ENCODE measurements at places on chromosomes 13 and 19.

DNA sequence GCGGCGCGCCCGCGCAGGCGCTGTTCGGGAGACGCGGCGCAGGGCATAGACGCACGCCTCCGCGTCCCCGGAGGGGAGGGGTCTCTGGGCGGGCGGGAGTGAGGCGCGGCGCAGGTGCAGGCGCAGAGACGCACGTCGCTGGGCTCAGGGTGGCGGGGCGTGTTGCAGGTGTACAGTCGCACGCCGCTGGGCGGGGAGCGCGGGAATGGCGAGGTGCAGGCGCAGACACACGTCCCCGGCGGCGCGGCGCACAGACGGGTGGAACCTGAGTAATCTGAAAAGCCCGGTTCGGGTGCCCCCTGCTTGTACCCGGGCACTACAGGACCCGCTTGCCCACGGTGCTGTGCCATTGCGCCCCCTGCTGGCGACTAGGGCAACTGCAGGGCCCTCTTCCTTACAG lies 44.7 kb downstream of the PLPP2 start:
- DNase-seq = no peak

GRCh38 chr13:112761701-112762689 lies 72.2 kb downstream of the ATP11A start:
- no peak for DNase-seq

GRCh38 chr19:55467236-55468053 lies 2.9 kb upstream of the C19orf85 start:
- DNase-seq = no peak

GRCh38 chr13:48656608-48657007 lies 2.9 kb downstream of the CYSLTR2 start:
- no peak for DNase-seq

DNA sequence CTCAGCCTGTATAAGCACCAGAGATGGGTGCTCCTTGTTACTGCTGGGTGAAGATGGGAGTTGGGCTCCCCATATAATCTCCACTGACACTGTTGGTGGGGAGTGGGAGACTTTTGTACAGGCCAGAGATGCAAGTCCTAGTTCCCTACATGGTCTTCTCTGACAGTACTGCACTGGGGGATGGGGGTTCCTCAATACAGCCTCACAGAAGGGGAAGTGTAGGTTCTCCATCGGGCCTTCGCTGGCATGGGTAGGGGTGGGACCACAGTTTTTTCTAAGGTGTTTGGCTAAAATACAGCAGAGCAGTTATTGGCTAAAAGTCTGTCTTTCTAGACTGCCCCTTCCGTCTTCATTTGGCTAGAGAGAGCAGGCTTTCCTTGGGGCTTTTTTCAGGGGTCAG lies 167.2 kb upstream of the SERP2 start:
- DNase-seq = no peak

GRCh38 chr13:76846363-76846762 lies 39.8 kb downstream of the KCTD12 start:
- no peak for DNase-seq

GRCh38 chr13:75010941-75011340 lies 471.0 kb downstream of the TBC1D4 start:
- DNase-seq = no peak

GRCh38 chr13:49549289-49549688 lies 36.1 kb downstream of the RCBTB1 start:
- DNase-seq = no peak

GRCh38 chr13:111480976-111481375 lies 160.5 kb downstream of the TEX29 start:
- DNase-seq = no peak

DNA sequence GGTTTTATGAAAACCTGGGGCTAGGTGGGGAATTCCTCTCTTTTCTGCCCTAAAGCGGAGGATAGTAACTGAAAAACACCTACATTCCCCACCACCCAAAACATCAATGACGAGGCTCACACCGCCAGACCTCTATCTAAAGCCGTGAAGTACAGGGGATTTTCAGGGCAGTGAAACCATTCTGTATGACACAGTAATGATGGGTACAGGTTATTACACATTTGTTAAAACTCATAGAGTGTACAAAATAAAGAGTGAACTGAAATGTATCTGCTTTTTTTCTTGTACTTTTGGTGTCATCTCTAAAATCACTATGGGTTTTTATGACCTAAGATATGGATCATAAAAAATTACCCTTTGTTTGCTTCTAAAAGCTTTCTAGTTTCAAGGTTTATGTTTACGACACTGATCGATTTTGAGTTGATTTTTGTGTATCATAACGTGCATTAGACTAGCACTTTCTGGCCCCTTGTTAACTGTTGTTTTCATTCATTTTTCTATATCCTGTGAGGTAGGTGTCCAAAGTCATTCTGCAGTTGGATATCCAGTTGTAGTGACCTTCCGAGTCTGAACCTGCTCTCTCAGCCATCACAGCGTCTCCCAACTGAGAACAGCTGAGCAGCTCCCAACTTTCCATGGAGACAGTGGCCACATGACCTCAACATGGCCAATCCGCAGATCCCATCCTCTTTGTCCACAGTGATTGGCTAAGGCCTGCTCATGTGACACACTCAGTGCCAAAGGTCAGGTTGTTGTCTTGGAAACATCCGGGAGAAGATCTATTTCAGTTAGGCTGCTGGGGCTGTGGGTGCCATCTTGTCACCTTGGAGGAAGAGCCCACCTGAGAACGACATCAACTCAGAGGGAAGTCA lies 10.3 kb downstream of the MBD3L2B start:
- no peak for DNase-seq

- DNase-seq = no peak
These were observed 23.7 kb upstream of the SHISA2 start for GRCh38 chr13:26075498-26075897.

DNA sequence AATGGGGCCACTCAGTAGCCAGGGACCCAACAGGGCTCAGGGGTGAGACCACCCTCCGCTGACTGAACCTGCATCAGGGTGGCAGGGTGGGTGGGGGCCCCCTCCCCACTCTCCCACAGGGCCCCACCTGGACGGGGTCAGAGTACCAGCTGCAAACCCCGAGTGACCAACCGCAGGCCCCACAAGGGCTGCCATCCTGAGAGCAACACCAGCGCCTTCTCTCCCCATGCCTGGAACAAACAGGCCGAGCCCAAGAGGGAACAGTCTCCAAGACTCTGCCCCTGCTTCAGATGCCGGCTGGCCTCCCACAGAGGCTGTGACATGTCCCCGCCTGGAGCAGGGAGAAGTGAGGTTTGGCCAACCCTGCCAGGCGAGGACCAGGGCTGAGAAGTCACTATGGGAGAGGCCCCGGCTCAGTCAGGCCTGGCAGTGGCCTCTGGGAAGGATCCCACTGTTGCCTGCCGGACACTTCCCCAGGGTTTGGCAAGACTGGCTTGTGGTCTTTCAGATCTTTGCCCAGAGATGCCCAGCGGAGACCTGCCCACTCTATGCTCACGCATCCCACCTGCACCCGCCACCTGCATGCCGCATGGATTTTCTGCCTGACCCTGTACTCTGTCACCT lies 27.2 kb downstream of the MPND start:
- no peak for DNase-seq

GRCh38 chr19:19652482-19653295 lies 9.2 kb upstream of the GMIP start:
- no peak for DNase-seq

DNA sequence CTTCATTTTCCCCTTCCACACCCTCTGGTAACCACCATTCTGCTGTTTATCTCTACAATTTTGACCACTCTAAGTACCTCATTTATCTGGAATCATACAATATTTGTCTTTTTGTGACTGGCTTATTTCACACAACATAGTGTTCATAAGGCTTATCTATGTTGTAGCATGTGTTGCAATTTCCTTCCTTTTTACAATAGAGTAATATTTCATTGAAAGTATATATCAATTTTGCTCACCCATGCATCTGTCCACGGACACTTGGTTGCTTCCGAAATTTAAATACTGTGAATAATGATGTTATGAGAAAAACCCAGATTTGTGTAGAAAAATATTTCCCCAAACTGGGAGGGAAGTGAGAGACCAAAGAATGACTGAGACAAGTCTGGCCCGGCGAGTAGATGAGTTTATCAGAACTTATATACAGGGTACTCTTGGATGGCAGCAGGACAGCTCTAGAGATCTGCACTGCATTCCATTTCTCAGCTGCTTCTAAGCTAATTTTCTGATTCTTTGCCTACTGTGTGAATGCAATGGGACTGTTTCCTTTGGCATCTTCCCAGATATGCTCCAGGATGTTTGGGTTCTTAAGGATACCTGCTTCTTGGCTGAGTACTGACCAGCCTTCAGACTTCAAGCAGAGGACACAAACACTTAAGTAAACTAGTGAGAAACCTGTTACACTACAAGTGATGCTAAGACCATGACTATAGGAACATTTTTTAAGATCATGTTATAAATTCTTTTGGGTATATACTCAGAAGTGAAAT lies 834.0 kb upstream of the PCDH9 start:
- DNase-seq = no peak

DNA sequence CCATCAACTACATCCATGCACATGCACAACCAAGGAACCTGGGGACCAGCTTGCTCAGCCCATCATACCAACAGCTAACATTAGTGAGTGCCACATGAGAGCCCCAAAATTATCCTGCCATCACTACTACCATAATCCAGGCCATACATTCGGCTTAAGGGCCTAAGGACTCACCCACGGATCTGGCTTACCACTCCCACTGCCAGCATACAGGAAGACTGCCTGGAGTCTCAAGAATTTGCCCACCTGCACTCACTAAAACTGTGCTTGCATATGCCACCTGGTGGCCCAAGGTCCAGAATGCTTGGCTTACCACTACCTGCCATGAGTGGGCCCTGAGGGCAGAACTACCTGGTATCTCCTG lies 1562.9 kb upstream of the PRR20A start:
- no peak for DNase-seq

GRCh38 chr19:54029930-54030490 lies 33.7 kb downstream of the VSTM1 start:
- DNase-seq = peak; percentile 29

- no peak for DNase-seq
These were observed 38.2 kb upstream of the GJB6 start for GRCh38 chr13:20270163-20270865.

DNA sequence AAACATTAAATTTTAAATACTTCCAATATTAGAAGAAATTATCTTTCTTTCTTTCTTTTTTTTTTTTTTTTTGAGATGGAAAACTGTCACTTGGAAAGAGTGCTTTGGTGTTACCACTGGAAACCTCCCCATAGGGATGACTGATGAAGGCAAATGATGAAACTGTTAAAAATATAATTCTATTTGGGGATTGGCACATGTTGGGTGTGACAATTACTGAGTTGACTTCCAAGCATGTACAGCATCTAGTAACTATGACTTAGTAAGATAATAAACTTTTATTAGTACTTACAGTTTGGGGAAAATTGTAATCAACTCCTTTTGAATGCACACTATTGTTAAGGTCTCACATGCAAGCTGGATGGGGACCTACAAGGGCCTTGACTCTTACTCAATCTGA lies 592.5 kb downstream of the KCTD12 start:
- DNase-seq = no peak

DNA sequence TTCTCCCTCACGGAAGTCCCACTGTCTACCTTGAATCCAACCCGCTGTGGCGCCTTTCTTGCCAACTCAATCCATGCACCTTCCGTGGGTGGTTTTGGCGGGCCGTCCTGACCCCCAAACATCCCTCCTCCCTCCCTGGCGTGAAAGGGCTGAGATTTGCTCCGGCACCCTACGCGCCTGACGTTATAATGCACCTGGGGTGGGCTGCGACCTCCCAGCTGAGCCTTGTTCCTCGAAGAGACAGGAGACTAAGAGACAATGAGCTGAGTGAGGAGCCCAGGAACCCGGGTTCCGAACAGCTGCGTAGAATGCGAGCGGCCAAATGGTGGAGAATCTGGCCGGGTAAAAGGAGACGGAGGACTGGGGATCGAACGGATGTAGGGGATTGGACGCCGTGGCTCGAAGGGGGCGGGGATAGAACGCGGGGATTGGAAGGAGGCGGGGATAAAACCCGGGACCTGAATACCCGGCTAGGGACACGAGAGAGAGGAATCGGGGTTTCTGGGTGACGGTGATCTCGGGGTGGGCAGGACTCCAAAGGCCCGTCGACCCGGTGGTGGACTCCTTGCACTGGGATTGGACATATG lies at the start of gene CPT1C:
TSS of gene CPT1C (plus strand) at position 461 of the 587 bp plus-strand sequence. CDS start 1,137 bp downstream, outside the sequence.
- DNase-seq = peak; percentile 37

Measured in T-cell (primary cell).